LHCN-M2 (cell line): ENCODE measurements at places on chromosomes 2 and 18.

DNA sequence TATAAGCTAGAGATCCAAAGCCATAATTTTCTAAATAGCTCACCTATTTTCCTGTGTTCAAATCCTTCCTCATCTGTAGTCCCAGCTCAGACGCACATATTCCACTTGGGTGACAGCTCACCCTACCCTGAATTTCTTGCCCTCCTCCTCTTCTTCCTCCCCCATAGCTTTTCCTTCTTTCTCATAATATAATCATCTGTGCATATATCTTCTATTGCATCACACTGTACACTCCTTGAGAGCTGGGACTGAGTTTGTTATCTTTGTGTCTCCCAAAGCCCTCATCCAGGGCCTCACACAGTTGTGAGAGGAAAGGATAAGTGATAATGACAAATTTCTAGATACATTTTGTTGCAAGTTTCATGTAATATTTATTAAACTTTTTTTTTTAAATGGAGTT is 55.9 kb upstream of the RTN4 start:
- no peak for DNase-seq

DNA sequence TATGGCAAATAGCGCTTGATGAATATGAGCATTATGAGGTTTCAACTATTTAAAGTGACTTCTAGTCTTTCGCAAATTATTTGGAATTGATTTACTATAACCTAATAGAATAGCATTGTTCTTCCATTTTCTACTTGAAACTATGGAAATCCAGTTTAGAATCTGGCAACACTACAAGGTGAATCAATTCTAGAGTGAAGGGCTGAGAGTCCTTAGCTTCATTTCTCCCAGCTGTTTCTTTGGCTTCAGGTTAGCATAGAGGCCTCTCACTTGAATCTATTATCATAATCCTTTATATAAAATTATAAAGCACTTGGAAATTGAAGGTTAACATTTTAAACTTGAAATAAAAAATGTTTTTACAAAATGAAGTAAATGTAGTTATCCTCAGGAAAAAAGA is 318.8 kb downstream of the CCDC85A start:
- no peak for DNase-seq

DNA sequence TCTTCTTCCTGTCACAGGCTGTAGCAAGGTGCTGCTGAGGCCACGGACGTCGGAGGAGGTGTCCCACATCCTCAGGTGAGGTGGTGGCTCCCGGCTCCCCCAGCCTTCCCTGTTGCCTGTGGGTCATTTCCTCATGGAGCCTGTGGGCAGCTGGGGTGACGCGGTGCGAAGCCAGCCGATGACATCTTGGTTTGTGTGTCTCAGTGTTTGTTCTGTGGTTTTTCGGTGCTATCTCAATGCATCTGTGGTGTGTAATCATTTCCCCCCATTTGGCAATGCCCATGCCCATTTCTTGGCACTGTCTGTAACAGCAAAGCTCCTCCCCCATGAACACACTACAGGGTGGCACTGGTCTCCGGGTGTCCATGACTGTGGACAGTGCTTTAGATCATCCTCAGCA is 6.6 kb downstream of the D2HGDH start:
- DNase-seq: peak; percentile 82

GRCh38 chr2:10452312-10452711 is 4.2 kb upstream of the ODC1 start:
- peak; percentile 54 for DNase-seq

- peak; percentile 93 for DNase-seq
Observed at GRCh38 chr2:227503433-227504406, 31.8 kb downstream of the AGFG1 start.

GRCh38 chr2:35462226-35462998 is 893.2 kb upstream of the CRIM1 start:
- peak; percentile 57 for DNase-seq

GRCh38 chr18:34694591-34695165 is 15.4 kb upstream of the DTNA start:
- no peak for DNase-seq

- DNase-seq: no peak
Observed at GRCh38 chr2:174210862-174211261, 37.5 kb downstream of the OLA1 start.

- DNase-seq: no peak
Observed at GRCh38 chr2:106584304-106584954, 97.3 kb downstream of the CD8B2 start.

- DNase-seq: no peak
Observed at GRCh38 chr2:168084288-168084687, 163.1 kb downstream of the STK39 start.

DNA sequence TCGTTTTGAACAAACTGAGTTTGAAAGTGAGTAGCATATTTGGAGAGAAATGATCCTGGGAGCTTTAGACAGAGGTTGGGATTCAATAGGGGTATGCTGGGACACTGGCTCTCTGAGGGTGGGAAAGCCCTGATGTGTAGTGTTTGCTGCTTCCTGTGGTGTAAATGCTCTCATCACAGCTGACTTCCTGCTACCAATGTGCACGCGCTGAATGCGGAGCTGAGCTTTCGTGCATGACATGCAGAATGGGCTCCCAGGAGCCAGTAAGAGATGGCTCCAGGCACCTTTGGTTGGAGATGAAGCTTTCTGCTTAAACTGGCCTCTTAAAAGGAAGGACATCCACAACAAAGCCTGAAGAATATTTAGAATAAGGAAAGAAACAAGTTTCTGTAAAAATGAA is 224.1 kb upstream of the CCDC150 start:
- no peak for DNase-seq

- no peak for DNase-seq
Observed at GRCh38 chr2:43024515-43025011, 201.8 kb downstream of the ZFP36L2 start.

- DNase-seq: no peak
Observed at GRCh38 chr18:71336576-71337210, 1047.8 kb downstream of the SOCS6 start.

GRCh38 chr18:50315100-50315871 is 27.8 kb upstream of the CXXC1 start:
- DNase-seq: no peak

DNA sequence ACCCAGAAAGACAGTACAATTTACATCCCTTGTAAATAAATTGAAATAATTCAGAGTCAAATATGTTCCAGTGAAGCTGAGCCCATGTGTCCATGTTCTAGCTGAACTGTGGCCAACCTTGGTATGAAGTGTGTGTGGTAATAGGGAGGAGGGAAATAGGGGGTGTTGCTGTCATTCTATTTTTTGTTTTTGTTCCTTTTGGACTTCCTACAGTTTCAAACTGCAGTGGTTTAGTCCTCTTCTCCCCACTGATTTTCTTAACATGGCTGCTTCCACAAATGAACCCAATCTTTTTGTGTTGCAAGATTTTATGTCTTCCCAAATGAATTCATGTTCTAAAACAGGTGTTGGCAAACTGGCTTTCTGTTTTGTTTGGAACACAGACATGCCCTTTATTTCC is 156.9 kb downstream of the CCBE1 start:
- DNase-seq: peak; percentile 69

DNA sequence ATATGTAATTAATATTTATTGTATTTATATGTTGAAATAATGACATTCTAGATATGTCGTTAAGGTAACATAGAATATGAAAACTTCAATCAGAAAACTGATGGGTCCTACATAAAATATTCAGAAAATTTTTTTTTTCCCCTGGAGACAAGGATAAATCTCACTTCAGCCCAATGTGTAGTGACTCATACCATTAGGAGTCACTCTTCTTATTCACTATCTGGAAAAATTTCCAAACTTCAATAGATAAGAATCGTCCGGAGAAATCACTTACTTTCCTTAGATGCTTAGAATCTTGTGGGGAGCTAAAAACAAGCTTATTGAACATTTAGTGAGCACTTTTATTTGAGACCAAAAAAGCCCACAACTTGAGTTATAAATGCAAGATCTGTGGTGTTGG is 4.6 kb downstream of the SERPINB13 start:
- DNase-seq: no peak

DNA sequence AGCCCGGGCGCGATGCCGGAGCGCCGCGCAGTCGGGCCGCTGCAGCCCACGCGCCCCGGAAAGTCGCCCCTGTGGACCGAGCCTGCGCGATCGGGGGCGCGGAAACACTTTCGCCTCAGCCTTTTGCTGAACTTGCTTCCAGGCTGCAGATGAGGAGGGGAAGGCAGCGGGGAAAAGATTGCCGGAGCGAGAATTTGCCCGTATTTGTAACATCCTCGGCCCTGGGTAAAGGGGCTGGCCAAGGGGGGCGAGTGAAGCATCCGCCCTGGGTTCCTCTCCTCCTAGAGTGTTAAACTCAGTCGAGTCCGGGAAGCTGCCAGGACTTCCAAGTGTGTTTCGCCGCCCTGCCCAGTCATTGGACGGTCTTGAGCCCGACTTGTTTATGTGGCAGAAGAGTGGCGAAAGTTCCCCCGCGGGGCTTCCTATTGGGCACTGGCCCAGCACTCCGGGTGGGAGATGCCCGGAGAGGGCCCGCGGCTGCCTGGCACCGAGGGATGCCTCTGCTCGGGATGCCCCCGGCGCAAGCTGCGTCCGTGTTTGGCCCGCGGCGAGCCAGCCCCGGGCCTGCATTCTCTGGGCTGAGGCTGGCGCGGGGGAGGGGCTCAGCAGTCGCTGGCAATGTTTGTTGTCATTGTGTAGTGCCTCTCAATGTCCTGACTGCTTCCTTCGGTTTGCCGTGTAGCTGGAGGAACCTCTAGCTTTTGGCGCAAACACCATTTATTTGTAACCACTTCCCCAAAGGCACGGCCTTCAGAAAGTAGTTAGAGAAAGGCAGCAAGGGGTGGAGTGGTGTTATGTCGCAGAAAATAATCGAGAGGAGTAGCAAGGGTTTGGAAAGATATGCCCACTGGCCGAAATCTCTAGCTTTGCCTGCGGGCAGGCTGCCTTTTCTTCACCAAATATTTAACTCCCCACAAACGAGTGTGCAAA is 1.1 kb downstream of the CYBRD1 start:
- peak; percentile 74 for DNase-seq

- DNase-seq: no peak
Observed at GRCh38 chr2:170391018-170391417, 213.1 kb downstream of the MYO3B start.

DNA sequence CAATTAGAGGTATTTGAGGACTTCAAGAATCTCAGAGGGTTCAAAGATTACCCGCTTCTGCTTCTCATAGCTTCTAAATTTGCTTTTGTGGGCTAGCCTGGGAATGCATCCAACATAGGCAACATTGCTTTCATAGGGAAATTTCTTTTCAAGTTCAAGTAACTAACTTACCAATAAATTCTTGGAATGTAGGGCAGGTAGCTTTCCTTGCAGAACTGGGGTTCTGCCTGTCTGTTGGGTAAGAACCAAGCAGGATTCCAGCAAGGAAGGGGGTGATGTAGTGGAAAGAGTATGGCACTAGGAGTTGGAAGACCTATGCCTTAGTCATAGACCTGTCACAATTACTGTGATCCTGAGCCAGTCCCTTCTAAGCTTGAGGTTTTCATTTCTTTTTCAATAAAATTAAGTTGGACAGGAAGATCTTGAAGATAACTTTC is 164.1 kb downstream of the FHOD3 start:
- no peak for DNase-seq

DNA sequence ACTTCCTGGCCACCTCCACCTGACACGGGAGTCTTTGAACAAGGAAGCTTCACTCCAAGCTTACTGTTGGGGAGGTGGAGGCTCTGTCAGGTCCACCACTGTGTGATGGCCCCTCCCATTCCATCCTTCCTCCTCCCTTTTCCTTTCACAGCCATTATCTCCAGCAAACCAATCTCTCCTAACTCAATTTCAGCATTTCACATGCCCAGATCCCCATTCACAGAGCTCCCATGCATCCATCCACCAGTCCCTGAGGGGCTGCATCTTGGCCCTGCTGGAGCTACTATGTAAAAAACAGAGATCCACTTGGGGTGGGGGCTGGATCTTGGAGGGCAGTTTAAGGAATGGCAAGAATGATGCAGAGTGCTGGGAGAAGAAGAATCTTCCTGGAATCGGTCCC is 129.0 kb upstream of the COPS8 start:
- DNase-seq: no peak

DNA sequence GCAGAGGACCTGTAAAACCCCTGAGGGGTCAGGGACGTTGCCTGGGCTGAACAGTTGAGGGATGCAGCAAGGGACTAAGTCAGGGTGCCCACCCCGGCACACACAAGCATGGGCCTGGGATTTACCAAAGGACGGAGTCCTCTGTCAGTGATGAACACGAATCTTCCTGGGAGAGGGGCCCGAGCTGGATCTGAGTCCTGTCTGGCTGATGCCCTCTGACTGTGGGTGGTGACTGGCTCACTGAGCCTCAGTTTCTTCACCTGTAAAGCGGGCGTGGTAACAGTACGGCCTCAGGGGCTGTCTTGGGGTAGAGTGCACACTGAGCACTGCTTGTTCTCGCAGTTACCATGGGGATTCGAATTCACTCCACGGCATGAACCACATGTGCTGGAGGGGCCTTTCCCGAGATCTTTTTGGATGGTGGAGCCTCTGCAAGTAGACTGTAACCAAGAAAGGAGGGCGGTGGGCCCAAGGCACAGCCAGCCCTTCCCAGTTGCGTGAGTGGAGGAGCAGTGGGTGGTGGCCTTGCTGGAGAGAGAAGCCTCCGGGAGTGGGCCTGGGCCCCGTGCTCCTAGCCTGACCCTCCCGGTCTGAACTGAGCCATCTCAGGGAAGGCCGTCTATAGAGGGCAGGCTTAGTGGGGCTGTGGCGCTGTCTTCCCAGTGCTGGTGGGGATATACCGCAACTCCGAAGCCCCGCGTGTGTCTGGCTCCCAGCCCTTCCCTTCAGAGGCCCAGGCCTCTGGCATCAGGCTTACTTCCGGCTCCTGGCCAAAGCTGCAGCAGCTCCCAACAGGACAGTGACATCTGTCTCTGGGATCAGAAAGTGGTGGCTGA is 130.8 kb upstream of the HS6ST1 start:
- no peak for DNase-seq

DNA sequence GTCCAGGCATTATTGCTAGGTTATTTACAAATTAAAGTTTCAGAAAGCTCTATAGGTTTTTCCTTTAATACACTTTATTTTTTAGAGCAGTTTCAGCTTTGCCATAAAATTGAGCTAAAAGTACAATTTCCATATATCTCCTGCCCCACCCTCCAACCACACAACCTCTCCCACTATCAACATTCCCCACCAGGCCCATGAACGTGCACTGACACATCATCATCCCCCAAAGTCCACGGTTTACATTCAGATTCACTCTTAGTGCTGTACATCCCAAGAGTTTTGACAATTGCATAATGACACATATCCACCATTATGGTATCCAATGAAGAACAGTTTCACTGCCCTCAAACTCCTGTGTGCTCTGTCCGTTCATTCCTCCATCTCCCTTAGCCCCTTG is 139.4 kb downstream of the NBAS start:
- no peak for DNase-seq

GRCh38 chr2:45506756-45507155 is 104.3 kb downstream of the SRBD1 start:
- DNase-seq: no peak

GRCh38 chr2:21466341-21466927 is 342.7 kb downstream of the TDRD15 start:
- no peak for DNase-seq

GRCh38 chr18:45602926-45603325 is 12.3 kb upstream of the SLC14A2 start:
- DNase-seq: peak; percentile 44

DNA sequence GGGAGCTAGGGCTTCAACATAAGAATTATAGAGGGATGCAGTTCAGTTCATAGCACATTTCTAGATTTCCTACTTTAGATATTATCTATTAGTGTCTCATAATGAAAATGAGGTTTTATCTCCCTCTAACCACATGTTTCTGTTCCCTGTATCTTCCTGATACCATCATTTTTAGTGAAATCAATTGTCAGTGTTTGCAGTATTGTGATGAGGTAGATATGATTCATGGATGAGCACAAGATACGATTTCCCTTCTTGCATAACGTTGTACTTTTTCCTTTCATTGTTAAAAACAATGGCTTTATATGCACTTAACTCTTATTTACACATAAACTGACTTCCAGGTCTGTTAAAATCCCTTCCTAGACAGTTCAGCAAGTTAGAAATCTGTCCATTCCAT is 211.4 kb downstream of the ZBTB7C start:
- DNase-seq: peak; percentile 0
